ENCODE measurements at places on chromosomes 2 and 18. TPM values are rescaled to one million over a fixed set of nuclear protein-coding genes. Genes with fewer than 3 reads are reported as not detected.

REG3A gene
- total RNA-seq, result not detected

ASB18 gene
- not detected for total RNA-seq

GPAT2 gene
- 36.2 TPM for total RNA-seq

TTN gene
- total RNA-seq, result 0.80 TPM

SLC16A14 gene
- 1.0 TPM for total RNA-seq

NPPC gene
- not detected for total RNA-seq

RNF125 gene
- total RNA-seq, result 41.3 TPM

MC2R gene
- not detected for total RNA-seq

IL36G gene
- total RNA-seq, result not detected

L3MBTL4 gene
- 0.18 TPM for total RNA-seq

CFAP65 gene
- not detected for total RNA-seq

BCL2 gene
- 58.9 TPM for total RNA-seq

TBR1 gene
- not detected for total RNA-seq

TUBB8B gene
- total RNA-seq, result not detected

LHCGR gene
- not detected for total RNA-seq

MAP3K19 gene
- not detected for total RNA-seq

SH3RF3 gene
- total RNA-seq, result 0.31 TPM

DHRS9 gene
- 0.20 TPM for total RNA-seq

C18orf32 gene
- 25.4 TPM for total RNA-seq

EVX2 gene
- not detected for total RNA-seq

PXDN gene
- total RNA-seq, result 1.00 TPM

ERICH2 gene
- not detected for total RNA-seq

TNFAIP6 gene
- total RNA-seq, result not detected

FNDC4 gene
- total RNA-seq, result 0.15 TPM

CABYR gene
- total RNA-seq, result 1.7 TPM

COBLL1 gene
- not detected for total RNA-seq

CAPN10 gene
- total RNA-seq, result 40.5 TPM

CPO gene
- total RNA-seq, result 0.20 TPM

NDC80 gene
- total RNA-seq, result 44.4 TPM

PRSS56 gene
- not detected for total RNA-seq

LONRF2 gene
- total RNA-seq, result 0.13 TPM

DOK1 gene
- total RNA-seq, result 25.2 TPM

GALNT14 gene
- total RNA-seq, result 0.74 TPM

ITPRIPL1 gene
- total RNA-seq, result 58.3 TPM

TNFRSF11A gene
- 3.1 TPM for total RNA-seq

DSG4 gene
- not detected for total RNA-seq

SIX2 gene
- 0.09 TPM for total RNA-seq

Measured in CD8-positive, alpha-beta memory T cell (primary cell).